ENCODE measurements at places on chromosomes 12 and 14.
A peak's percentile ranks its signal among the peaks of the same experiment; 100 is the strongest.

DNA sequence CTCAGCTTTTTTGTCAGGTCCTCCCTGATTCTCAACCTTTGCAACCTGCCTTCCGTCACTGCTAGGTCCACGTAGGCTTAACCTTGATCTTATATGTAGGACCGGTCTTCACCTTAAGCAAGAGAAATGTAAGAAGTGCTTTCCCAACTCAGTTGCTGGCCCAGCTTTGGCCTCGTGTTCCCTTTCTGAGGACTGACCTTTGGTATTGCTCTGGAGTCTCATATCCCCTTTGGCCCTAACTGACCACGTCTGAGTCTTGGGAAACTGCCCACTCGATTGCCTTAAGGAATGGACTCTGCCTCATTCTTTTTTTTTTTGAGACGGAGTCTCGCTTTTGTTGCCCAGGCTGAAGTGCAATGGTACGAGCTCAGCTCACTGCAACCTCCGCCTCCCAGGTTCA is 8.0 kb downstream of the ACOT6 start:
- no peak for DNase-seq

GRCh38 chr14:99685151-99685591 is 1.1 kb downstream of the CYP46A1 start:
- no peak for DNase-seq

DNA sequence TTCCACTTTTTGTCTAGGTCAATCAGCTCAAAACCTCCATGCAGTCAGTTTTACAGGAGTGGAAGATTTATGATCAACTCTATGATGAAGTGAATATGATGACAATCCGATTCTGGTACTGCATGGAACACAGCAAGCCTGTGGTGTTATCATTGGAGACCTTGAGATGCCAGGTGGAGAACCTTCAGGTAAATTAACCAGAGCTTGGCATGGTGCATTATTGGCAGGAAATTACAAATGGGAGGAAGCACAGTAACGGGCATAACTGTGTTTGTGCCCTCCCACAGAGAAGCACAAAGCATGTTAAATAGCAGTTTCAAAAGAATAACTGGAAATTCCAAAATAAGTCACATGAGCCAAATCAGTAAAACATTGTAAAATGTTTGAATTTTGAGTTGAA is 135.6 kb downstream of the ESR2 start:
- DNase-seq: no peak

DNA sequence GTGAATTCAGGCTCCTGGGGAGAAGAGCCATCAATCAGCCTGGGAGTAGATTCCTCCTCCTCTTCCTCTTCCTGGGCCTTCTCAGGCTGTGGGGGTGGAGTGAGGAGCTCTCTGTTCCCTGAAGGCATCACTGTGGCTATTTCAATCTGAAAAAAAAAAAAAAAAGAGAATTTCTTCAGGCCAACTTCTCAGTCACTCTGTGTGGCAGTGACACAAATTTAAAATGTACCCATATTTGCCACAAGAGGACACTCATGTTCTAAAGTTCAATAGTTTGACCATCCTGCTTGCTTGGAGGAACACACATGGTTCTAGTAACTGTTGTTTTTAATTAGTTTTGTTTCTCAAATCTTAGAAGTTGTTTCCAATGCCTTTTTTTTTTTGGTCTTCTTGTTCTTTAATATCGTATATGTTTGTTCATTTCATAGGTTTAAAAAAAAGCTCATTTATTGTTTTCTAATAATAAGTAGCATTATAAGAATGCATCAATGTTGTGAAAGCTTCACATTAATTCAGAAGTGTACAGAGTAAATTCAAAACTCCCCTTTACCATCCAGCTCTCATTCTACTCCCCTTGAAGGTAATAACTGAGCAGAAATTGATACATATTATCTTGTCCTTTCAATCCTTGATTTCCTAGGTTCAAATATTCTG is 23.3 kb upstream of the CCER1 start:
- peak; percentile 18 for DNase-seq

DNA sequence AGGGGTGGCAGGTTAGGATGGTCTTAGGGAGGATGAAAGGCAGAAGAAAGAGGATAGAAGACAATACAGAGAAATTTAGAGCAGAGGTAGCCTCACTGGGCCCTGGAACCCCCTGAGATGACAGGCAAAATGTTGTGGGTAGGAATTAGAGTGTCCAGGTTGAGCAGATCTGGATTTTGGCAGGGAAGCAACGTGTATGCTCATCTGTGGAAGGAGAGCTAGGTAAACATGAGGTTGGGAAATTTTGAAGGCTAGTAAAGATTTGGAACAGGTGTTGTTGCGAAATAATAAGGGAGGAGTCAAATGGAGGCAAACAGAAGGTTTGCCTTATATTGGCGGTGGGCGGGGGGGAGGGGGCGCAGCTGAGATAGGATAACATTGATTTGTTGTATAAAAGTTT is 5.3 kb downstream of the HSD17B6 start:
- DNase-seq: no peak

DNA sequence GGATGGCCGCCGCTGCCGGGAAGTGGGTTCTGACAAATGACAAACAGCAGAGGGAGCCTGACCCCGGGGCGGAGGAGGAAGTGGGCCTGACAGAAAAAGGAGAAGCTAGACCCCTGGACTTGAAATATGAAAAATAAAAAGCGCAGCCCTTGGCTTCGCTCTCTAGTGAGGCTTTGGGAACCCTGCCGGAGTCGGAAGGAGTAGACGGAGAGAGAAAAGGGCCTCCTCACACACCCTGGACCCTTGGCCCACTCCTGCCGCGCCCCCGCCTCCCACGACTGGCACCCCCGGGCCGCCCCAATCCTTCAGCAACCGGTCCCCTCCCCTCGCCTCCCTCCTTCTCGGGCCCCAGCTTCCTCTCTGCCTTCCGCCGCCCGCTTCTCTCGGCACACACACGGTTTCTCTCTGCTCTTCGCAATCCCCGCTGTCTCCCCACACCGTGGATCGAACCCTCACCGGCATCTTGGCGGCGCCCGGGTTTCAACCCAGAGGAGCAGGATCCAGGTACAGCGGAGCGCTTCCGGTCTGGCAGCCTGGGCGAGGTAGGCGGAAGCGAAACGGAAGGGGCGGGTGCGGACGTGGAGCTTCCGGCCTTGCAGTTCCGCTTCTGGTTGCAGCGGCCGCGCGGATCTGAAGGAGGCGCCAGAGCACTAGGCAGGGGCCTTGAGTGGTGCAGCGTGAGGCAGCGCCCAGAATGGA is at the start of gene ARPC3:
ARPC3 (minus strand) TSS at position 539 of the 699 bp plus-strand sequence; CDS start at position 462, 77 bp downstream.
- peak; percentile 98 for DNase-seq

- DNase-seq: no peak
Observed at GRCh38 chr14:63275611-63276010, 43.1 kb downstream of the GPHB5 start.

DNA sequence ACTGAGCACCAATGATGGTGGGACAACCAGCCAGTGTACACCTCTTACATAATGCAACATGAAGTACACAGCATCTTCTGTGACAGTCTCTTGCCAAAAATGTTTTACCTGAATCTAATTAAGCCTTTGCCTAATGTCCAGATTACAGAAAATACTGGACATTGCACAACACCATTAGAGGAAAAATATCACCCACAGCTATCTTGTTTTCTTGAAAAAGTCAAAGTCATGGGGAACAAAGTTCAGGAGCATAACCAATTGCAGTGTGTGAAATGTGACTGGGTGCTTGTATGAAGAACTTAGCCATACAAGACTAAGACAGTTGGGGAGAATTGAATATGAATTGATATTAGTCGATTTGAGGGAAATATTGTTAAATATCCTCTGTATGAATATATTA is 12.1 kb upstream of the ANO6 start:
- DNase-seq: no peak

GRCh38 chr12:122023339-122024131 is 1.9 kb downstream of the BCL7A start:
- DNase-seq: peak; percentile 81

DNA sequence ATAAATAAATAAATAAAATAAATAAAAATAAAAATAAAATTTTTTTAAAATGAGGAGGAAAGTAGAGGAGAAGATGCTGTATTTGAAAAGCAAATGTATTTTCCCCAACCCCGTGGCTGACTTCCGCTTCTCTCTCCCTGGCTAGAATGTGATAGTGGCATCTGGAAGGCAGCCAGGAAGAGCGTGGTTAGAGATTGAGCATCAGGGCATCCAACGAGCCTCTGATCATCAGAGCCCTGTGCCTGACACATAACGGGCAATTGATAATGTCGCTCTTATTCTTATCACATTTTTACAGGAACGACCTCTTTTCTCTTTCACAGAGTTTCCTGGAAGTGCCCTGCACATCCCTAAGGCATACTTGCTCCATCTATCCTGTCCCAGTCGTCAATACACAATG is 496.9 kb upstream of the TMEM132C start:
- DNase-seq: peak; percentile 33

DNA sequence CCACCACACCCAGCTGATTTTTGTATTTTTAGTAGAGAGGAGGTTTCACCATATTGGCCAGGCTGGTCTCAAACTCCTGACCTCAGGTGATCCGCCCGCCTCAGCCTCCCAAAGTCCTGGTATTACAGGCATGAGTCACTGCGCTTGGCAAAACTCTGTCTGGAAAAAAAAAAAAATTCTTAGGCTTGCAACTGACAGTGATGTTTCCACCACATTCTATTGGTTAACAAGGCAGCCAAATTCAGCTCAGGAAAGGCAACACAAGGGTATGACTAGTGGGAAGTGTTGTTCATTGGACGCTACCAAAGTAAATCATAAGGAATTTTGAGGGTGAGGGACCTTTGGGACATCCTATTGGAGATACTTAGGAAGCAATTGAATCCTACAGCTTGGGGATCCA is 2.9 kb upstream of the SBNO1 start:
- no peak for DNase-seq

DNA sequence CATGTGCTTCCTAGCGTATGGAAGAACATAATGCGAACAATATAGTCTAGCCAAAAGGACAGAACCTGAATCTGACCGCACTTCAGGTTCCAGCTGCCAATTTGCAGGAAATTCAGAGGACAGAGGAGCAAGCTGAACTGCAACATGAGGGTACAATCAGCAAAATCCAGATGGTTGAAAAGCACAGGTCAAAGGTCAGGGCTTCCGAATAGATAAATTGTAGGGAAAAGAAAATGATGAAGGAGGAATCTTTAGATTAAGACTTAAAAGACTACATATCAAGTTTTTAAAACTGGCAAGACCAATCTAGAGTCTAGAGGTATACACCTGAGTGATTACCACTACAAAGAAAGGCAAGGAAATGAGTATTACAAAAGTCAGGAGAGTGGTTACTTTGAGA is 42.1 kb upstream of the SELPLG start:
- DNase-seq: no peak

- no peak for DNase-seq
Observed at GRCh38 chr14:58607131-58607951, 30.4 kb upstream of the DACT1 start.

GRCh38 chr12:2624543-2625288 is 170.1 kb upstream of the FKBP4 start:
- peak; percentile 80 for DNase-seq

DNA sequence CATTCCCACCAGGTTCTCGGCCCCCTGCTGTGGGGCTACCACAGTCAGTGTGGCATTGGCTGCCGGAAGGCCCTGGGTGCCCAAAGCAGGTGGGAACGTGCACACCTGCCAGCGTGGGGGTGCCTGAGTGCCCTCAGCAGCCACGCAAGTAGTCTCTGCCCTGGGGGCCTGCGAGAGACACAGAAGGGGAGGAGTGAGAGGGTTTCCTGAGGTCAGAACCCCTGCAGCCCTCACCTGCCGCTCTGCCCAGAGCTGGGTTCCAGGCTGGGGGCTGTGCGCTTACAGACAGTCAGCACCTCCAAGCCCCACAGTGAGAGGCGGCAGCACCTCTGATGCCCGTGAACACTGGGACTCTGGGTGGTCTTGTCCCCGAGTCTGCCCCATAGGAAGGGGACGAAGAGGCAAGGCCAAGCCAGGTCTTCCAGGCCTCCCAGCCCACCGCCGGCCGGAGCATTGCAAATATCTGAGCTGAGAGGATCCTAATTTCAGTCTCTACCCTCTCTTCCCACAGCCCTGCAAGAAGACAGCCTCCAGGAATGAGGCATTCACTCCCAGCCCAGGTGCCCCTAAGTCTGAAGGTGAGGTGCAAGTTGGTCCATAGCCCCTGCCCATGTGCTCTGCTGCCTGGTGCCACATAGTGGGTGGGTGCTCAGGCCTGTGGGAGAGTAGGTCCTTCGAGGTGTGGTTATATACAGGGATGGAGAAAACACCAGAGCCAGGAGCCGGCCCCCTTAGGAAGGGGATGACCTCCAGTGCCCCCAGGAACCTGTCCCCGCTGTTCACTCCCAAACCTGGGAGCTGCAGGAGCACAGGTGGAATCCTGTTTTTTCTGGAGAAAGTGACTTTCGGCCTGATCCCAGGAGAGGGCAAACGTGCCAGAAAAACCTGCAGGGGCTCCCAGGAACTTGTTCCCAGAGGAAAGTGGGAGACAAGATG is 291.1 kb upstream of the RTL1 start:
- DNase-seq: no peak

GRCh38 chr14:44070046-44070445 is 437.0 kb downstream of the FSCB start:
- DNase-seq: no peak

DNA sequence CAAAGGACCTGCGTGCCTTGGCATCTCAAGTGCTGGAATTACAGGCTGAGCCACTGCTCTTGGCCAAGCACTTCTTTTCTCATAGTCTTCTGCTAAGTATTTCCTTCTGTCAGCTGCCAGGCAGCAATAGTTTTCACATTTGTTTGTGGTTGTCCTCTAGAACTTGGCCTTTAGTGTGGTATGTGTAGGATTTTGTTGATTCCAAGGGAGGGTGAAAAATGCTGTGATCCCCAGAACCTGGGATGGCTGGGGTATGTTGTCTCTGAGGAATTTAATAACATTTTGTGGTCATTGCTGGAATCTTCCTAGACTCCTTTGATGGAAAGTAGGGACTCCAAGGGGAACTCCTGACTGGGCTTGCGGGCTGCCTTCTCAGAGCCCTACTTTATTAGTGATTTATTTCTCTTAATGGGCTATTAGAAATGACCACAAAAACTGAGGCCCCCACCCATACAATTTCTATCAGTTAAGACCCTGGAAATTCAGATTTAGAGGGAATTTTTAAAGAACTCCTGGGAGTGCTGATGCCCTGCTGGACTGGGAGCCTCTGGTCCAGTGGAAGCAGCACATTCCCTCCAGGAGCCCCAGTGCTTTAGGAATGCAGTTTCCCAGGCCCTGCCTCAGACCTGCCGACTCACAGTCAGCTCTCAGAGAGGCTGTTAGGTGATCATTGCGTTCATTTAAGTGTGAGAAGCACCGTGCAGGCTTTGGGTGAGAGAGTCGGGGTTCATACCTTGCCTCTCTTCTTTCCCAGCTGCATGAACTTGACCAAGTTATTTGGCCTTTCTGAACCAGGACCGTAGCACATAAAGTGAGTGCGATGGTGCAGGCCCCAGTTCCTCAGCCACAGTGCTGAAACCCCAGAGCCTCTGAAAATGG is 22.7 kb downstream of the TRAF3 start:
- DNase-seq: no peak

All from suppressor macrophage treated with lipopolysaccharide for 1 hour (primary cell).